ENCODE measurements at places on chromosomes 16 and 17.
A peak's percentile ranks its signal among the peaks of the same experiment; 100 is the strongest.

DNA sequence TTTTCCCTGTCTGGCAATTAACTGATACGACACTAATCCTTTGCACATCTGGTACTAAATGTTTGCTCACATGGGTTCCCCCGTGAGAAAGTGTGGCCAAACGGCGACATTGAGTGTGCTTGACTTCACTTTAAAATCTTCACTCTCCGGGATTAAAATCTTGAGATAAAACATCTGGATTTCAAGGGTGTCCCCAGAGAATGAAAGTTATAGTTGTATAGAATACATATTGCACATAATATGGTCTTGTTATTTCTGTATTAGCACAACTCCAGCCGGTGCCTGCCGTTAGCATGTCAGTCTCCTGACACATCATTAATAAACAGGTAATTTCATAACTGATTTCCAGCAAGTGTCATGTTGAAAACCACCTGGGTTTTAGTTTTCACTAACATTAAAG, 749.0 kb upstream of the SOX9 start:
- DNase-seq, result no peak

DNA sequence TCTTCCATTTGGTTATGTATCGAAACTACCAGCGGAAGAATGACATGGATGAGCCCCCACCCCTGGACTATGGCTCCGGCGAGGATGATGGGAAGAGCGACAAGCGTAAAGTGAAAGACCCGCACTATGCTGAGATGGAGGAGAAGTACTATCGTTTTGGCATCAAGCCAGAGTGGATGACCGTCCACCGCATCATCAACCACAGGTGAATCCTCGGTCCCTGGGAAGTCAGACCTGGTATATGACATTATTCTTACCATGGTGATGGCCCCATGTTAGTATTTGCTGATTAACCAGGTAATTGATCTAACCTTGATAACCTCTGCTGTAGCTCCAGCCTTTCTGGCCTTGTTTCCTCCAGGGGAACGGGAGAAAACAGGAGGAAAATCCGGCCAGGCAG, 8.5 kb downstream of the CHD3 start:
- no peak for DNase-seq

- no peak for DNase-seq
These were observed 106.8 kb downstream of the ZNF778 start for GRCh38 chr16:89324056-89325010.

- no peak for DNase-seq
These were observed 4.2 kb upstream of the CDH1 start for GRCh38 chr16:68732741-68733399.

GRCh38 chr17:50221864-50222545, 20.6 kb upstream of the COL1A1 start:
- DNase-seq, result no peak

DNA sequence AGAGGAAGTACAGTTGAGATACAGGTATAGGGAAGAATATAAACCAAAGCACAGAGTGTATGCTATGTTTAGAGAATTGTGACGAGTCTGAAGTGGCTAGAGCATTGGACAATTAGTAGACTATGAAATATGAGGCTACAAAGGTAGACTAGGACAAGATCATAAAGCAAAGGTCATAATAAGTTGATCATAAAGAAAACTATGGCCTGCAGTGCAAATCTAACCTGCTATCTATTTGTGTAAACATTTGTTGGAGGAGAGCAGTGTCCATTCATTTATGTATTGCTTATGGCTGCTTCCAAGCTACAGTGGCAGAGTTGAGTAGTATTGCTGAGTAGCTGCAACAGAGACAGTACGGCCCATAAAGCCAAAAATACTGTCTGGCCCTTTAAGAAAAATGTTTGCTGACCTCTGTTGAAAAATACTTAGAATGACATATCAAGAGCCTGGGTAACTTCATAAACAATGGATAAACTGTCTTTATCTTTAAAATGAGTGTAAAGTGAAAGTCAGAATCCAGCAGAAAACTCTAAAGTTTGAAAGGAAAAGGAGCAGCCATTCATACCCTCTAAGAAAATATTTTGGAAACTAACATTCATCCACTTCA, 14.5 kb upstream of the OR1E2 start:
- peak; percentile 6 for DNase-seq

DNA sequence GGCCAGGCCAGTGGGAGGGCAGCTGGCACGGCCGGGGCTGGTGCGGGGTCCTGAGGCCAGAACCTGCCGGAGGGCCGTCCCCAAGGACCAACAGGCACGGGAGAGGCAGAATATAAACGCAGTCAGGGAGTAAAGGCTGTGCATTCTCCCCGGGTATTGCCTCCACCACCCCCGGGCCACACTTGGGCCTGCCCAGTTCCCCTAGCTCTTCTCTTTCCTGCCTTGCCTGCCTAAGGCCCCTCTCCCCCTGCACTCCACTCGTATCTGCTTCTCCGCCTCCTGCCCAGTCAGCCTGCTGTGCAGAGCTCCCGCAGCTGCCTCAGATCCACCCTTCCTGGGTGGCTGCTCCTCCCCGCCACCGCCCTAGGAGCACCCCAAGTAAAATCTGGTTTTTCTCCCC, 5.0 kb upstream of the RPH3AL start:
- no peak for DNase-seq

DNA sequence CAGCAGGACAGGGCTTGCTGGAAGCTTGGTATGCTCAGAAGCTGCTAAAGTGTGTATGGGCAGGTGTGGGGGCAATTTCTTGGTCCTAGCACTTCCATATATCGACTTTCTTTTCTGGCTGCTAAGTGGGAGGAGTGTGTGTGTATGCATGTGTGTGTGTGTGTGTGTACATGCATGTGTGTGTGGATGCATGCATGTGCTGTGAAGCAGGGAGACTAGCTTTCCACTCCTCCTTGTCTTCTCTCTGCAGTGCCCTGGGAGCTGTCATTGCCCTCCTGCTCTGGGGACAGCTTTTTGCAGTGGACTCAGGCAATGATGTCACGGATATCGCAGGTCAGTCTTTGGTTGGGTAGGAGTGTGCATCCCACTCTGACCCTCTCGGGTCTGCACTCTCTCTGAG, 1.6 kb downstream of the HP start:
- no peak for DNase-seq

- DNase-seq, result peak; percentile 73
These were observed 34.9 kb upstream of the C16orf78 start for GRCh38 chr16:49338611-49339265.

GRCh38 chr17:4766201-4766600, 5.5 kb upstream of the TM4SF5 start:
- no peak for DNase-seq

- DNase-seq, result no peak
These were observed 16.6 kb downstream of the TMC6 start for GRCh38 chr17:78111727-78112517.

DNA sequence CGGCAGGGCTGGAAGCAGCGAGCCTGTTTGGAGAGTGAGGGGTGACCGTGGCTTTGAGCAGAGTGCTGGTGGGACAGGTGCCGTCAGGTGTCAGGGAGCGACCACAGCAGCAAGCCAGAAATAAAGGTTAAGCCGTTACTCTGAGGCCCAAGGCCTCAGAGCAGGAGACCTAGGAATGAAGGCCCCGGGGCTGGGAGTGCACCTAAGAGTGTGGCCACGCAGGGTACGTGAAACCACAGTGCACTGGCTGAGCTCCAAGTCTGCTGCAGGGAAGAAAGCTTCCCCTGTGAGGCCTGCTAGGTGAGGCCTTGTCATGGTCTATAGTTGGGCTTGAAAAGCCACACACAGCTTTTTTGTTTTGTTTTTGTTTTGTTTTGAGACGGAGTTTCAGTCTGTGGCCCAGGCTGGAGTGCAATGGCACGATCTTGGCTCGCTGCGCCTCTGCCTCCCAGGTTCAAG, 8.7 kb downstream of the CLUAP1 start:
- DNase-seq, result no peak

- DNase-seq, result no peak
These were observed 37.5 kb downstream of the CHD9 start for GRCh38 chr16:53092284-53092683.

GRCh38 chr17:45005700-45006099, 37.6 kb upstream of the C1QL1 start:
- no peak for DNase-seq

DNA sequence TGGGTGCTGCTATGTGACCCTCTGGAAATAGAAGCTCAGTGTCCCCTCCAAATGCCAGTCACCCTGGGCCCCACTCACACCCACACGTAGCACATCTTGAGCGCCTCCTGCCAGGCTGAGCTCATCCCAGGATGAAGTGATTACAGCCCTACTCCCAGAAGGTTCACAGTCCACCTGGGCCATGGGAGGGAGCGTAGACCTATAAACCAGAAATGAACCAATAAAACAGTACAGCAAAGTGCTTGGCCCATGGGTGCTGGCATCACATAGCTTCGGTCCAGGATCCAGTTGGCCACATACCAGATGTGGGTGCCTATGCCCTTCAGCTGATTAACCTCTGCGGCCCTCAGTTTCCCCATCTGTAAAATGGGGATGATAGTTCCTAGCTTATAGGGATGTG, 2.2 kb upstream of the BICDL2 start:
- DNase-seq, result no peak

DNA sequence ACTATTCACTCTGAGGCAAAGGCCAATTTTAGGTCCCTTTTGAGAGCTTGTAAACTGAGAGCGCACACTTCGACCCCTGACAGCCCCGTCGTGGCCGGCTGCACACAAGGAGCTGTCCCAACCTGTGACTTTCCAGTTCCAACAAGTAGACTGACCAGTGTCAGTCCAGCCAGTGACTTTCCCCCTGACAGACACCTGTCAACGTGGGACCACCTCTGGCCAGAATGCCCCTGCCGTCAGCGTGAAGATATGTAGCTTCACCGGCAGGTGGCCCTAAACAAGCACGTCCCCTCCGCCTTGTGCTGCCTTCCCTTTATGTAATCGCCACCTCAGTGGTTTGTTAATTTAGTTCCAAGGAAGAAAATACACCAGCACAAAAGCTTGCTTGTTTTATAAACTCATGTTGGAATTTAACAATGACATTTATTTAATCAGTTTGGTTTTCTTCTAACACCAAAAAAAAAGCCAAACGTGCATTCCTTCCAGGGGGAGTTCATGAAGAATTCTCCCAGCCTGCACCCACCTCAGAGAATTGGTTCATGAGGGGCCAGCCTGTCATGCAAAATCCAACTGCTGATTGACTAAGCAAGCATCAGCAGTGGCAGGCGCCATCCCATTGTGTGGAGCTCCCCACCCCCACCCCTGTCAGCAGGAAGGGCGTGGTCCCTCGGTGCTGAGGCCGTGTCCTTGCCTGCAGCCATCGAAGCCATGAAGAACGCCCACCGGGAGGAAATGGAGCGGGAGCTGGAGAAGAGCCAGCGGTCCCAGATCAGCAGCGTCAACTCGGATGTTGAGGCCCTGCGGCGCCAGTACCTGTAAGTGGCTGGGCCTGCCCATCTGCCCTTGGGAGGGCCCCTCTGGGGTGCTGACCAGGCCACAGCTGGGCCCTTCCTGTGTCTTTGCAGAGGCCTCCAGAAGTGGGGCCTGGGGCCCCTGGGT, 33.9 kb downstream of the PLD6 start:
- DNase-seq, result no peak

- no peak for DNase-seq
These were observed 827.6 kb upstream of the CA10 start for GRCh38 chr17:52986056-52986662.

DNA sequence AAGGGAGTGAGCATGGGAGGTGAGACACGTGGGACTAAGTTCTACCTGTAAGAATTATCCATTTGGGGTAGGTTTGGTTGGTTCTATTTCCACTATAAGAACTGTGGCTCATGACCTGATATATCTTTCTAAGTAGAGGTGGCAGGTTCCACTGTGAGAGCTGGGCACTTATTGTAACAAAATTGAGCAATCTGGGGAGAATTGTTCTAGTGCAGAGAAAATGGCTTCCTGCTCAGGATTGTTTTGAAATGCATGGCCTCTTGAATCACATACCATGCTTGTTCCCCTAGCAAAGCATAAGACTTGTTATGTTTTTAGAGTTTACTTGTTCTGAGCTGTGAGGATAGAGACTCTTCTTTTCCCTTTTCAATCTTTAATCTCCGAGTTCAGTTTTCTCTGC, 125.9 kb downstream of the MAP2K6 start:
- no peak for DNase-seq

- no peak for DNase-seq
These were observed 5.9 kb downstream of the CHST5 start for GRCh38 chr16:75529959-75530358.

DNA sequence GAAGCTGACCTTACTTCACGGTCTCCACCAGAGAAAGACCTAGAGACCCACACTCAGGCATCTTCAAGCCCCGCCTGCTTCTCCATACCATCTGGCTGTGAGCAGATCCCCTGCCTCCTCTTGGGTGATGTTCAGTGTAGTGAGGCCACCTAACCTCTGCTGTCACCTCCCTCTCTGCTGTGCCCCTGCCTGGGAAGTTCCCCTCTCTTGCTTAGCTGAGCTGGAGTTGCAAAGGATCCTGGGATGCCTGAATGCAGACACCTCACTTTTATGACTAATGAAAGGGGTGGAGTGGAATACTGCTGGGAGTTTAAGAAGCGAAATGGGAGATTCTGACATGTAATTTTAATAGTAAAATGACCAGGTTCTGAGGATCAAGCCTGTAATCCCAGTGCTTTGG, 5.8 kb downstream of the IRX3 start:
- no peak for DNase-seq

- DNase-seq, result no peak
These were observed at the start of gene PITPNM3 for GRCh38 chr17:6556121-6557039. PITPNM3 (minus strand) TSS chr17:6556555; CDS start chr17:6556406, 149 bp downstream.

DNA sequence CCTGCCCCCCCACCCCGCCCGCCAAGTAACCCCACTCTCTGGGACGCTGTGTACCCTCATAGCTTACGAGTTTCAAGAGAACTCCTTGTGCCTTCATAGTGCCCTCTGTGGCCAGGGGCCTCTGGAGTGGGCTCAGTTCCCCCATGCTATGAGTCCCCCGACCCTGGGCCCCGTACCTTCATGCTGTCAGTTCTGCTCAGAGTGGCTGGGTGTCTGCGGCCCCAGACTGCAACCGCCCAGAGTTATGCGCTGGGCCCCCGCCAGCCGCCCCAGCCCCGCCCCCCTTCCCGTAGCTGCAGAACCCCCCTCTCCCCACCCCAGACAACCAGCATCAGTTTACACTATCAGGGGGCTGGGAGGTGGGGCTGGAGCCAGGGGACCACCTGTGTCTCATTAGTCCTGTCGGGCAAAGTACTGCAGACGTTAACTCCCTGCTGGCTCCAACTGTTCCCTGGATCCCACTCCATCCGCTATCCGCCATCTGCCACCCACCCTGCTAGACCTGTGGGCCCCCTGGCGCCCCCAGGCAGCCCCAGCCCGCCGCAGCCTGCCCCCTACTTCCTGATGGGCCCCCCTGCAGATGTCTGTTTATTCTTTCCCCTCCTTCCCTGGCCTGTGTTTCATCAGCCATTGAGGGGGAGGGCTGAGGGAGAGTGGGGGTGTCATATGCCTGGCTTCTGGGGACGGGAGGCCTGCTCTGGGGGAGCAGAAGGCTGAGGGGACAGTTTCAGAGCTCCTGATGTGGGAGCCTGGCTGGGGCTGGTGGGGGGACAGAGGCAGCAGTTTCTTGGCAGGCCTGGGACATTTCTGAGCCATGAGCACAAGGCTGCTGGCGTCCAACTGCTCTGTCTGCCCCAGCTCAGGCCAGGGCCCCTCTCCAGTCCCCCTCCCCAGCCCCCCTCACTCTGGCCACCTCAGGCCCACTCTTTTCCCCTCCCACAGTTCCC, at the start of gene MFAP4:
Gene MFAP4 (minus strand): TSS at position 217 of the 947 bp plus-strand sequence. CDS start 35 bp downstream, at position 182.
- no peak for DNase-seq

- DNase-seq, result no peak
These were observed 106.3 kb upstream of the ADAMTS18 start for GRCh38 chr16:77541165-77541564.

All from OCI-LY7 (cell line).